ENCODE measurements at places on chromosomes 11 and 22. TPM values are rescaled to one million over a fixed set of nuclear protein-coding genes. Genes with fewer than 3 reads are reported as not detected.

DNA sequence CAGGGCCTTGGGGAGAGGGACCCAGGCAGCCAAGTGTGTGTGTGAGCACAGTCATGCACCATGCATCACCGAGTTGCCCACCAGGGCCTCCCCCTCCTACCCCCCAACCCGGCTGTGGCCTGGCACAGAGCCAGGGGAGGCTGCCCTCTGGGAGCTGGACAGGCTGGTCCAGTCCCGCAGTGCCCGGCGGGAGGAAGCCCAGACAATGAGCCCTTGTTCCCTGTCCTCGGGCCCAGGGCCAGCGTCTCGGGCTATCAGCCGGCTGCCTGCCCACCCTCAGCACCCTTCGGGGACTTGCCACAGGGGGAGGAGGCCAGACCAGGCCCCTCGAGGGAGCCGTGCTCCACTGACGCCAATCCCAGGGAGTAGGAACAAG, 4.5 kb downstream of the LRRC75B start:
- DNase-seq: no peak

DNA sequence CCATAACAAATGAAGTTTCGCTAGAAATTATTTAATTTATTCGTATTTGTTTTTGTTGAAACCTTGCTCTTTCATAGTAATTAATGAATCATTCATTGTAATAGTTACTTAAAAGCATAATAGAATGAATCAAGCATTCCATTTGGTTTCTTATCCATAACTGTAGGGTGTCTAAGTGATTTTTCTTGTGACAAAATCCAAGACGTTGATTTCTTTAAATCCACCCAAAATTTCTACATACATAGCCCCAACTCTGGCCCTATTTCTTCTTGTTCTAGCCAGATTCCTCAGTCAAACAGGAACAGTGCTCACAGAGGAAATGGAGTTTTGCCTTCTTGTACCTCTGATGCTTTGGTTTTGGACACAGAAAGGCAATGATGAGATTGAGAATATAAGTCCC, 25.5 kb downstream of the UBASH3B start:
- DNase-seq: no peak

TREH gene
- not detected for total RNA-seq

HEPACAM gene
- total RNA-seq: not detected

GRCh38 chr22:50581950-50582492, 628 bp downstream of the CHKB start:
- DNase-seq: peak; percentile 17

- DNase-seq: no peak
These were observed 7.0 kb upstream of the GAB2 start for GRCh38 chr11:78424334-78425270.

DNA sequence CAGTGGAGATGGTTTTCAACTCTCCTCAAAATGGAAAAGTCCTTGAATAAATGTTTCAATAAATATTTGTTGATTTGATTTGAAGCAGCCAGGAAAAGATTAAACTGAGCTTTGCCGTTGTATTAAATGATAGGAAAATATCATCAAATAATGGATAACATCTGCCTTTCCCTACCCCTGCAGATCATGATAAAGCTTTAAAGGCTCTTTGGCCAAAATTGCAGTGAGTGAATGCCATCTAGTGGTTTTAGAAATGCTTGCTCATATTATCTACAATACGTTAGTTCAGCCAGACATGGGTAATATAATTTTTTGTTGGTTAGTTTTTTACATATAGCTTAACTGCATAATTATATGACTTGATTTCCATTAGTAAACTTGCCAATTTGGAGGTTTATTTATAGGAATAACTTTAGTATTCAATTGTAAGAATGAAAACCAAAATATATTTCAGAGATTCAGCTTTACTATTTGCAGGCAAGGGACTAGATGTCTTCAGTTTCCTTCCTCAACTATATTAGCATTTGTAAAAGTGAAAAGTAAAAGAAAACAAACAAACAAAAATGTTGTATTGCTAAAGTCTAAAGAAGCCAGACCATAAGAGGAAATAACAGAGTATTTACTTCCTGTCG, 159.2 kb downstream of the MSANTD4 start:
- peak; percentile 29 for DNase-seq

DNA sequence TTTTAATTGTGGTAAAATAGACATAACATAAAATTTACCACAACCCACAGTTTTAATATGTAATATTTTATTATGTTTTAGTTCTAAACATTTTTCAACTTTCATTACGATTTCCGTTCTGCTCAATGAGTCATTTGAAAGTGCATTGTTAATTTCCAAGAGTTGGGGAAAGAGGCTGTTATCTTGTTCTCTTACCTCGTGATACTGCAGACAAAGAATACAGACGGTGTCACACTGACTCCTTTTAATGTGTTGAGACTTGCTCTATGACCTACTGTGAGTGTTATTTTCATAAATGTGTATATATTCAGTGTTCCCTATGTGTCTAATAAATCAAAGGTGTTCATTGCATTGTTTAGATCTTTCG, 10.8 kb upstream of the RAC2 start:
- no peak for DNase-seq

NXPE4 gene
- total RNA-seq: not detected

DNA sequence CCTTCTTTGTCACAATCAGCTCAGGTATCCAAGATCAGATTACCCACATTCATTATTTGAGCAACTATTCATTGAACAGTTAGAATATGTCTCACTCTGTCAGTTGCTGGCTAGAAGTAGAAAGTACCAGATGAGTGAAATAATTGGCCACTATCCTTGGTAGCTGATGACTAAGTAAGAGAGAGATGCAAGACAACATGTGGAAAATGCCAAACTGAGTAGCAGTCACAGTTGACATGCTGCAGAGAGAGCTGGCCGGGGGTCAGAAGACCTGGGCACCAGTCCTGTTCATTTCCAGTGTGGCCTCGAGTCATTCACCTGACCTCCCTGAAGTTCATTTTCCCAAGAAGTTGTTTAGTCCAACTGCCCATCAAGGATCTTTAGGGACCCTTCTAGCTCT, 22.5 kb upstream of the SMIM35 start:
- no peak for DNase-seq

CHADL gene
- 1.9 TPM for total RNA-seq

DNA sequence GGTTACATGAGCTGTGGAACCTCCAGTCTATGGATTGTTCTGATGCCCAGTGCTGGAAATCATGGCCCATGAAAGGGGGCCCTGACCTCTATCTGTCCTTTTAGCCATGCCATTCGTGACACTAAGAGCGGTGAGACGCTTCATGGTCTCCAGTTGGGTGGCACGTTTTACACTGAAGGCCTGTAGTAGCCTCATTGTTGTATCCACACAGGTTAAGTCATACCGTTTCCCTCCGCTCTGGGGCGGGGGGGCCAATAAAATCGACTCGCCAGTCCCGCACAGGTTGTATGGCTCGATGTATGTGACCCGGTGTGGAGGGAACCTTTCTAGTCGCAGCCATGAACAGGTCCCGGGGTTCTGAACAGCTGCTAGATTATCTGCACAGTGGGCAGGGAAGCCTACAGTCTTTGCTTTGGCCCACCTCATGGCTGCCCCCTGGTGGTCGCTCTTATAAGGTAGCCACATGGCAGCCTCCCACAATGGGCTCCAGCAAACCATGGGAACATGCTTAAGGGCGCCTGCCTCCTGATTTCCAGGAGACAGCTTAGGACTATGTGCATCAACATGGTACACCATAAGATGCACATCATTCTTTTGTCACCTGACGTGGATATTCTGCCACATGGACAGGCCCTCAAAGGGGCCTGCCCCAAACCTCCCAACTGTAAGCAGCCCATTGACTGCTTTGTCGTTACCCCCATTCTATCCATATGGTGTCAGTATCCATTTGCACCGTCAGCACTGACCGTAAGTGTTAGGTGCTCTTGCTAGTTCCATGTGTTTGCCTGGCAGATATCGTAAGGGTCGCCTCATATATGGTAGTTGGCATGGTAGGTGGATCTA, 19.7 kb upstream of the APOL3 start:
- DNase-seq: peak; percentile 75

GRCh38 chr11:74694136-74694930, 36.9 kb downstream of the CHRDL2 start:
- no peak for DNase-seq

DNA sequence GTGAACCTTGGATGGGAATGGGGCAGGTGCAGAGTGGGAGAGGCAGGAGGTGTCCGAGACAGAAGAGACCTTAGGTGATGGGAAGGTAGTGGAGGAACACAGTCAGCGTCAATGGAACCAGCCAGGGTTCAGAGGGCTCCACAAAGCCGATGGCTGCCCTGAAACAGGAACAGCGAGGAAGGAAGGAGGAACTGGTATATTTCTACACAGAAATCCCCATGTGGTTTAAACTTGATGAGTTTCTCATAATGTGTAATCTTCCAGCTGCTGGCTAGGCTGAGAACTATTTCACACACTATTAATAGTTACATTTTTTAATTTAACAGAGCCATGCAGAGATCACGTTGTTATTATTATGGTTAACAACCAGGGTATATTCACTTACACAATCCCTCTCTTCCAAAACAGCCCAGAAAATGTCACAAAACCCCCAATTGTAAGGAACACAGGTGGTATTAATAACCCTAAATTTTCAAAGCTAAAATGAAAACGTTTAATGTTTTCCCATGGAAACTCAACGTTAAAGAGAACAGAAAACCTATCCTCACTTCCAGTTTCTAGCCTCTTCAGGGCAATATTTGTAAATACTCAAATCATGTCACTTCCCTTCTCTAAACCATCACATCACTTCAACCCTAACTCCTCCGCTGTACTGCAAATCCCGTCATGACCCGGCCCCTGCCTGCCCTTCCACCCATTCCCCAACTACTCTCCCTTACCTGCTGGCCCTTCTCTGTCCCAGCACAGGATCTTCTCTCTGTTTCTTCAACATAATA, 74.5 kb upstream of the ARFGAP3 start:
- DNase-seq: no peak

- no peak for DNase-seq
These were observed 243.2 kb downstream of the CASP12 start for GRCh38 chr11:104655066-104655465.

DNA sequence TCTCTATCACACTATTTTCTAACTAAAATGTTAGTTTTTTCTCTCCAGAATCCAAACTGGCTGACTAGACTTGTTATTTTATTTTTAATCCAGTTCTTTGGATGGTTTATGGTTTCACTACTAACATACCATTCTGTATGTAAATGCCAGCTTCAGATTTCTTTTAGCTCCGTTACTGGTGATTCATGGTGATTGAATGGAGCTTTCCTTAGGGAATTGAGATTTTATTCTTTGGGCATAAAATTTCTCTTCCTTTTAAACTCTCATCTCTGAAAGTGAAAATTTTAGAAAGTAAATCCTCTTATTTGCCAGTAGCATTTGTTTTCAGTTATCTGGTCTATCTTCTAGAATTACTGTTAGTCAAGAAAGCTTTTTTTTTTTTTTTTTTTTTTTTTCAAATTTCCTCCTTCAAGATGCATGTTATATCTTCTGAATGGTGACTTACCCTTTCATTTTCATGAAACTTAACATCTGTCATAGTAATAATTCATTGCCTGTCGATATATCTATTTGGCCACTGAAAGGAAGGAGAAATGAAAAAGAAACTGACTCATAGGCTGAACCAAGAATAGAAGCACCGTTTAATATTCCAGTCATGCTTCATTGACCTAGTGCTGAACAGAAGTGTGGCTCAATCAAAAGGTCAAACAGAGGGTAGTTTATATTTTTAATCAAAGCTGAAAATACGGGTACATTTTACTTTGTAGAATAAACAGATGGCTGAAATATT, 6.4 kb downstream of the ENDOD1 start:
- no peak for DNase-seq

MMP1 gene
- total RNA-seq: not detected

- DNase-seq: no peak
These were observed 133.9 kb downstream of the PLEKHA7 start for GRCh38 chr11:16880184-16880801.

C11orf86 gene
- total RNA-seq: not detected

DNA sequence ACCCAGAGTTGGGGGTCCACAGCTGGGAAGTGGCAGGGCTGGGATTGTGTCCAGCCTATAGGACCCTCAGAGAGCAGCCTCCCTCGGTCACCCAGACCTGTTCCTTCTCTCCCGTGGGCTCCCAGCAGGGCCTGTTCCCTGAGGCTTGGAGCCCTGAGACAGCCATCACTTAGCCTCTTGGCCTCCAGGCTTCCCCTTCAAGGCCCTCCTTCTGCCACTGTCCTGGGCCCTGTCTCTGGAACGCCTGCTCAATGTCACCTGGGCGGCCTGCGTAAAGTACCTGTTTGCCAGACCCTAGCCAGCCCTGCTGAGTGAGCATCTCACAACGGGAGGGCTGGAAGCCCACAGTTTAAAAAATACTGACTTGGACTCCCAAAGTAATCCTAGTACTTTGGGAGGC, 6.5 kb downstream of the MGAT3 start:
- DNase-seq: no peak

SHISAL1 gene
- total RNA-seq: under 0.01 TPM

KIRREL3 gene
- total RNA-seq: not detected

GSTT2B gene
- 0.54 TPM for total RNA-seq

P2RX6 gene
- total RNA-seq: 0.54 TPM

DNA sequence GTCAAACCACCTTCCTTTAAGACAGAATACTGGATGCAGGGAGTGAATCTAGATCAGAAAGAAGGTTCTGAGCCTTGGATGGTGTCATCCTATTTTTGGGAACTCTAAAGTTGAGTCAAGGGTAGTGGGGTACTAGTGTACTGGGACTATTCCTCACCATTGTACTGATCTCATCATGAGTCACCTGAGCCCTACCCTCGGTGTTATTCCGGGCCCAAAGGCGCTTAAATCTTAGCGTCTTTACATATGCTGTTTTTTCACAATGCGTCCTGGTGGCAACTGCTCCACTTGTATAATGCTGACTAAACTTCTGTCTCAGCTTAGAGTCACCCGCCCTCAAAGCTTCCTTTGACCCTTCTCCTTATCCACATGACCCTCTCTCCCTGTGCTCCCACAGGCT, 25.3 kb upstream of the PATE1 start:
- no peak for DNase-seq

- DNase-seq: no peak
These were observed 173.5 kb downstream of the TRIM29 start for GRCh38 chr11:119964136-119965025.

GRCh38 chr11:118694771-118695170, 15.3 kb upstream of the TREH start:
- no peak for DNase-seq

SLC25A45 gene
- 7.0 TPM for total RNA-seq

CD248 gene
- 1.1 TPM for total RNA-seq

DNA sequence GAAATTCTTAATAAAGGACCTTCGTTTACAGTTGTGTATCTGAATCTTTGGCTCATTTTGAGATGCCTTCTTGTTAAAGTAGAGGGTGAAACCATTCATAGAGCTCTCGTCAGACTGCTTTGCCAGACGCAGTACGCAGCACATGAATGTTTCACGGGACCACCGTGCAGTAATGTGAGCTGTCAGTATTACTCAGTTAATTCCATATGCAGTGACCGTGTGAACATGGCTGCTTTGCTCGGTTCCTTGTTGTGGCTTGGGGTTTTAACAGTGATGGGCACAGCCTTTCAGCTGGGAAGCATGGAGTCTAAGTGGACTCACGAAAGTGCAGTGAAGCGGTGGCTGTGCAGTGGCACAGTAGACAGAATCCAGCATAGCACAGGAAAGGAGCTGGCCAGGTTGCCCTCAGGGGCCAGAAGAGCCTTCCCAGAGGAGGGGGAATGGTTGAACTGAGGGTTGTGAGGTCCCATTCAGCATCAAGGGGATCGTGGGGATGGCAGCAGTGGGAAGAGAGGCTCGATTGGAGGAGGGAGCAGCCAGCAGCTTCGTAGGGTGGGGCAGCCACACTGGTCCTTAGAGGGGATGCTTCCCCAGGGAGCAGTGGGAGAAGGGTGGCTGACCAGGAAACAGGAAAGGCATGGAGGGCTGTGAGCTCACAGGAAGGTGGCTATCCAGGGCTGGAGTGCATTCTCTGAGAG, 31.4 kb downstream of the PPFIA1 start:
- no peak for DNase-seq

JAM3 gene
- total RNA-seq: 11.8 TPM

- DNase-seq: no peak
These were observed 2082.1 kb upstream of the RAG2 start for GRCh38 chr11:38680166-38680565.

CDKN1C gene
- total RNA-seq: 20.7 TPM
